Keratinocyte (primary cell): ENCODE measurements at places on chromosomes 12 and 14.

- DNase-seq = no peak
Observed at GRCh38 chr14:85217412-85217811, 312.5 kb upstream of the FLRT2 start.

- no peak for DNase-seq
Observed at GRCh38 chr14:95597784-95598211, 62.9 kb downstream of the GLRX5 start.

GRCh38 chr12:79689477-79690141 lies 1.2 kb downstream of the PAWR start:
- DNase-seq = no peak

- no peak for DNase-seq
Observed at GRCh38 chr12:2333491-2334195, 280.9 kb downstream of the CACNA1C start.

- DNase-seq = no peak
Observed at GRCh38 chr12:3697311-3697870, 55.5 kb downstream of the CRACR2A start.

DNA sequence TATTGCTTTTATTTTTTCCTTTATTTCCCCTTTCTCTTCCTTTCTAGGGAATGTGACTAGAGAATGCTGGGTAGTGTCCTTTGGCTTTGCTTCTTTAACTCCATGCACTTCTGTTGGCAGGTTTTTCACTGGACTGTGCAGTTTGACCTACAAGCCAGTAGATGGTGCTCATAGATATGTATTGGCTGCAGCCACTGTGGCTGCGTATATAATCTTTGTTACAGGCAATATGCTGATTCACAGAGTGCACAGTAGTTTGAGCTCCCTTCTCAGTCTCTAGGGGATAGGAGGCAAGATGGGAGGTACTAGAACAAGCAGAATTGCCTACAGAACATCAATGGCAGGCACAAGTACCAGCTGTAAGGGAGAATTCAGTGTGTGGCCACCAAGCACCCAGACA lies 503.5 kb downstream of the LRFN5 start:
- DNase-seq = no peak

DNA sequence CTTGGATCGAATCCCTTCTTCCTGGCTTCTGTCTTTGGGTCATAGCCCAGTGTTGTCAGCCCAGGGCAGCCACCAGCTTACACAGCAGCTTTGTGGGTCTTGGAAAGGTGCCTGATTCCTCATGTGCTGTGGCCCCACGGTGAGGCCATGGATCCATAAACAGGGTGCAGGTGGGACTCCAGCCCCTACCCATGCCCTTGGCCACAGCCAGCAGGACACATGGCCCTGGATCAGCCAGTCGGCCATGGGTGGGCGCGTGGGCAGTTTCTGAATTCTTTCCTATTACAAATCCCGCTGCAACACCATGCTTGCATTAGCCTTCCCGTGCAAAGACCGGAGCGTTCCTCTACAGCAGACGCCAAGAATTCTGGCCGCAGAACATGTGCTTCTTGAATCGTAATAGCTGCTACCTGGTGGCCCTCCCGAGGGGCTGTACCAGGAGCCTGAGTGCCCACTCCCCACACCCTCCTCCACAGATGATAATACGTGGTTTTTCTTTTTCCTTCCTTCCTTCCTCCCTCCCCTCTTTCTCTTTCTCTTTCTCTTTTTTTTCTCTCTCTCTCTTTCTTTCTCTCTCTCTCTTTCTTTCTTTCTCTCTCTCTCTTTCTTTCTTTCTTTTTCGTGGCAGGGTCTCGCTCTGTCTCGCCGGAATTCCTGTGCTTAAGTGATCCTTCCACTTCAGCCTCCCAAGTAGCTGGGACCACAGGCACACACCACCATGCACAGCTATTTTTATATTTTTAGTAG lies 2.9 kb upstream of the MMP17 start:
- no peak for DNase-seq

DNA sequence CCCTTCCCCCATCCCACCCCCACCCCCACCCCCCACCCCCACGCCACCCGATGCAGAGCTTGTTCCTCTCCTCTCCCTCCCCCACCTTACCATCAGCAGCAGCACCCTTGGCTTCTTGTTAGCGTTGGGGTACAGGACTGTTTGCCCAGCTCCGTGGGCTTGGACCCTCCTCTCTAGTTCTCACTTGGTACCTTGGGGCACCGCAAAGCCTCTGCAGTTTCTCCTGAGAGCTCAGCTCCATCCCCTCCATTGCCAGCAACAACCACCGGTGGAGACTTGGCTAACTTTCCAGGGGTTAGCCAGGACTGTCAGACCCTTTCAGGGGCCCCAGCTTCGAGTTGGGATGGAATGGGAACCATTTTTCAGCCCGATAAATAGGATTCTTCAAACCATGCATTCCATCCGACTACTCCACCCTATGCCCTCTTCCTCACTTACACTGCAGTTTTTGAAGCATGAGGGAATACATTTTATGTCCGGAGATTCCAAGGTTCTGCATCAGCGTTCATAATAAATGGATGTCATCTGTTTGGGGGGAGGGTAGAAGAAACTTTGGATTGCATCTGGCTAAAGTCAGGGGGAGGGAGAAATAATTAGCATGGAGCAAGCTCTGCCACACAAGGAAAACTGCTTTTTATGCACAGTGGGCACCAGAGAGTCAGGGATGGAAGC lies 1.1 kb downstream of the SCN8A start:
- no peak for DNase-seq

DNA sequence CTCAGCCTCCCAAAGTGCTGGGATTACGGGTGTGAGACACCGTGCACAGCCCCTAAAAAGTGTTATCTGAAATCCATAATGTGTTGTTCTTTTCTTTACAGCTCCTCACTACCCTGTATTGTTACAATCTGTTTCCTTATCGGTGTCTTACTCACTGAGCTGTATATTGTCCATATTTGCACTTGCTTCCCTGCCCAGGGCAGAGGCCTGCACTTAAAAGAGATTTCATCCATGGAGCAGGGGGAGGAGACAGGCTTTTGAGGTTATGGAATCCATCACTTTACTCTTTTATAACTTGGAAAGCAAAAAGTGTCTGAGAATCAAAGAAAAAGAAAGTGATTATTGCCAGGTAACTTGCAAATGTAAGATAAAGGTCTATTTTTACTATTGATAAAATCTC lies 251.0 kb downstream of the DIO2 start:
- DNase-seq = no peak

DNA sequence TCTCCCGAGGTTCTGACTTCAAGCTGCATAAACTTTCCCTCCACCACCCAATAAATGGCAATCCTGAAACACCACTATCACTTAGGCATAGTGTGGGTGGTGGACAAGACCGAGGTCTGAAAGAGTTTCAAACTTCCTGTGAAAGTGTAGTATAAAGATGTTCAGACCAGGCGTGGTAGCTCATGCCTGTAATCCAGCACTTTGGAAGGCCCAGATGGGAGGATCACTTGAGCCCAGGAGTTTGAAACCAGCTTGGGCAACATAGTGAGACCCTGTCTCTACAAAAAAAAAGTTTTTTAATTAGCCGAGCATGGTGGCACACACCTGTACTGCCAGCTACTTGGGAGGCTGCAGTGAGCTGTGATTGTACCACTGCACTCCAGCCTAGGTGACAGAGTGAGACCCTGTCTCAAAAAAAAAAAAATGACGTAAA lies 61.9 kb downstream of the CCDC92 start:
- no peak for DNase-seq

GRCh38 chr14:36863271-36863670 lies 201.6 kb downstream of the PAX9 start:
- DNase-seq = no peak

DNA sequence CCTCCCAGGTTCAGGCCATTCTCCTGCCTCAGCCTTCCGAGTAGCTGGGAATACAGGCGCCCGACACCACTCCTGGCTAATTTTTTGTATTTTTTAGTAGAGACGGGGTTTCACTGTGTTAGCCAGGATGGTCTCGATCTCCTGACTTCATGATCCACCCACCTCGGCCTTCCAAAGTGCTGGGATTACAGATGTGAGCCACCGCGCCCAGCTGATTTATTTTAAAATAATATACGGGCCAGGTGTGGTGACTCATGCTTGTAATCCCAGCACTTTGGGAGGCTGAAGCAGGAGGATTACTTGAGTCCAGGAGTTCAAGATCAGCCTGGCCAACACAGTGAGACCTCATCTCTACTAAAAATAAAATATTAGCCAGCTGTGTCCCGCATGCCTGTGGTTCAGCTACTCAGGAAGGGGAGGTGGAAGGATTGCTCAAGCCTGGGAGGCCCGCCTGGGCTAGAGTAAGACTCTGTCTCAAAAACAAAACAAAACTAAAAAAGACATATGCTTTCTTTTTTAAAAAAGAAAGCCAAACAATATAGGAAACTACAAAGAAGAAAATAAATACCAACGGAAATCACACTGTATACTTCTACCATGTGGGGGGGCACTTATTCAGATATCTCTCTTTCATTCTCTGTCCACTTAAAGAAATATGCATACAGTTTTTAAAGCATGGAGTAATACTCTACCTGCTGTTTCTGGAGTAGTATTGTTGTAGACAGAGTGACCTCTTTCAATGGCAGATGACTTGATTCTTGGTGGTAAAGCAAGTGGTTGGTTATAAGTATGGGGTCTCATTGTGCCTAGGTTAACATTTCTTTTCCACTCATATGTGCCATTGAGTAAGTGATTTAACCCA lies 930 bp upstream of the MIA2 start:
- DNase-seq = no peak

DNA sequence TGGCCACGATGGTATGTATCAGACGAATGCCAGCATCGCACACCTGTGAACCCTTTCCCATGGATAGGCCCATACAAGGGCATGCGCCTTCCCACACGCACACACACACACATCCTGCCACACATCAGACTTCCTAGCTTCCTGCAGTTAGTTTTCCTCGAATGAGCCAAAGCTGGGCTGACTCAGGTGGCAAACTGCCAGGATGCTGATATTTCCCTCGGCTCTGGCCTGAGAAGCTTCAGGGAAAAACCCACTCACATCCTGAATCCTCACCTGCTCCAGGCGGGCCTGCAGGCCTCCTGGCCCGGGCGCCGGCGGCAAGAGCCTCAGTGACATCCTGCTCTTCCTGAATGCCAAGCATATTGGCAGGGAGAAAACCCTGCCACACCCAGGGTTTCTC lies 22.4 kb downstream of the CALM1 start:
- no peak for DNase-seq

DNA sequence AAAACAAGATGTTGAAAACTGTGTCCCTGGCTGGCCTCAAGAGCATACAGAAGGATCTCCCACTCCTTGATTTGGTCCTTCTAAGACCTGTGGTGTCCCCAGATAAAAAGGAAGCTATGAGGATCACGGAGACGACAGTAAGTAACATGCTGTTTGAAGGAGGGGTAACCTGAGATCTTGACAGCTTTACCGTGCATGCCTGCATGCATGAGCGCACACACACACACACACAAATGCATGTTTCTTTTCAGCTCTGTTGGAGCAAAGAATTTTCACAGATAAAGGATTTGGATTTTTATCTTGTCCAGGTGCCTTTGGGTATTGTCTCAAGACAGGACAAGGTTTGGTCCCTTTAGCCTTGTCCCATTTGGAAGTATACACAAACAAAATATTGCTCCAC lies 411.6 kb upstream of the CCDC196 start:
- DNase-seq = no peak

- no peak for DNase-seq
Observed at GRCh38 chr12:1552171-1552570, 42.2 kb downstream of the FBXL14 start.

DNA sequence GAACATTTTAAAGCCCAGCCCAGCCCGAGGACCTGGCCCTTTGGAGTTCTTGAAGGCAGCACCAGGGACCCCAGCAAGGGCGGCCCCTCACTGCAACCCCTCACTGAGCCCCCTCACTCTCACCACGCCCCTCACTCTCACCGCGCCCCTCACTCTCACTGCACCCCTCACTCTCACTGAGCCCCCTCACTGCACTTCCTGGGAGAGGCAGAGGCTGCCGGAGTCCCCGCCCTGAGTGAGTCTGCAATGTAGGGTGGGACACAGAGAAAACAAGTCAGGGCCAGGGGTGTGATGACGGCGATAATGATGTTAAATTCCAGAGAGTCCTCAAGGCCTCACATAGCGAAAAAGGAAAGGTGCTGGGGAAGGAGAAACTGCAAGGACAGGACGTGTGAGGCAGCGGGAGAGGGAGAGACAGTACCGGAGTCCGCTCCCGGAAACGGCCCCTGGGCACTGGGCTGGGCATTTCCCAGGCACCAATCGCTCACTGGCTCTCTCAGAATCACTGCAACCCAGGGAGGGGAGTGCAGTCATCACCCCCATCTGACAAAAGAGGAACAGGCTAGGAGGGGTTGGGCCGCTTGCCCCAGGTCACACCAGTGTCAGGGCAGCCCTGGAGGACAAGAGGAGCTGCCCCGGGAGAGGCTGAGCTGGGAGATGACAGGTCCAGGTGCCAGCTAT lies 24.9 kb downstream of the CCDC88C start:
- DNase-seq = no peak

DNA sequence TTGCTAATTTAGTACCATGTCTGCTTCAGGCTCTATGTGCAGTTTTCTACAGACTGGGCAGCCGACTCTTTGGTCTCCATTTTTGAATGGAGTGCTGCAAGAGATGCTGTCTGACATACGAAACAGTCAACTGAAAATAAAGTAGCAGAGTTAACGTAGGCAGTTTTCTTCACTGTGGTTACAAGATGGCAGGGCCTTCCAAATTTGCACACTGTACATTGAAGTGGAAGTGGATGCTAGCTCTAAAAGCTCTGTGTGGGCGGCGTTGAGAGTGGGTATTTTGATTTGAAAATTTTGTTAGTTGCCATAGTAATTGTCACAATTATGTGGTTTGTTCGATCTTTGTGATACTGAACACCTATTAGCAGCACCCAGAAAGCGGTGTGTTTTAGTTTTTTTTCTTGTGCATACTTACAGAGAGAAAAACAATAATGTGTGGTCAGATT lies 154.9 kb upstream of the ATP2B1 start:
- DNase-seq = no peak

DNA sequence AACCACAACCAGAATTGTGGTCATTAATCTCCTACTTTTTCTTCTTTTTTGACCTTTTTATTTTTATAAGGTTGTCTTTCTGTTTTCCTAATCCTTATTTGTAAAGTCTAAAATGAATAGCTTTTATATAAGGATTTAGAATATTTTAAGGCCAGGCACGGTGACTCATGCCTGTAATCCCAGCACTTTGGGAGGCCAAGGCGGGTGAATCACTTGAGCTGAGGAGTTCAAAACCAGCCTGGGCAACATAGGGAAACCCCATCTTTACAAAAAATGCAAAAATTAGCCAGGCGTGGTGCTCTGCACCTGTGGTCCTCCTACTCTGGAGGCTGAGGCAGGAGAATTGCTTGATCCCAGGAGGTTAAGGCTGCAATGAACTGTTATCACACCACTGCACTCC lies 55.1 kb downstream of the IFT81 start:
- peak; percentile 23 for DNase-seq
